HT-29 (cell line): ENCODE measurements at places on chromosomes 3 and 15.

- DNase-seq: no peak
Observed at GRCh38 chr3:186929186-186929585, 1.1 kb upstream of the ST6GAL1 start.

DNA sequence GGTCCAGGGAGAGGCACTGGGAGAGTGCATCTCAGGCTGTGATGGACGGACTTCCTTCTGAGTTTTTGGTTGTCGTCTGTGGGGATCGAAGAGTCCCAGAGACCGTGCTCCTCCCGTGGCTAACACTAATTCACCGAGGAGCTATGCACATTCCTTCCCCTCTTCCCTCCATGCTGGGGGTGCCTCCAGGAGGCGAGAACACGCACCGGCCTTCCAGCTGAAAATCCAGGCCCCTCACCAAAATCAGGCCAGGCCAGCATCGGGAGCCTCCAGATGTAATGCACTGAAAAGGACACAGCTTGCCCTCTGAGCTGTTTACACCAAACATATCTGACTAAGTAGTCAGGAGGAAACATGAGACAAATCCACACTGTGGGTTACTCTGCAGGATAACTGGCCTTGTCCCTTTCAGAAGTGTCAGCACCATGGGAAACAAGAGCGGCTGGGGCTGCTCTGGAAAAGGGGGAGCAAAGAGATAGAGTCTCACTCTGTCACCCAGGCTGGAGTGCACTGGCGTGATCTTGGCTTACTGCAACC lies 5.5 kb downstream of the RNU5B-1 start:
- DNase-seq: no peak

DNA sequence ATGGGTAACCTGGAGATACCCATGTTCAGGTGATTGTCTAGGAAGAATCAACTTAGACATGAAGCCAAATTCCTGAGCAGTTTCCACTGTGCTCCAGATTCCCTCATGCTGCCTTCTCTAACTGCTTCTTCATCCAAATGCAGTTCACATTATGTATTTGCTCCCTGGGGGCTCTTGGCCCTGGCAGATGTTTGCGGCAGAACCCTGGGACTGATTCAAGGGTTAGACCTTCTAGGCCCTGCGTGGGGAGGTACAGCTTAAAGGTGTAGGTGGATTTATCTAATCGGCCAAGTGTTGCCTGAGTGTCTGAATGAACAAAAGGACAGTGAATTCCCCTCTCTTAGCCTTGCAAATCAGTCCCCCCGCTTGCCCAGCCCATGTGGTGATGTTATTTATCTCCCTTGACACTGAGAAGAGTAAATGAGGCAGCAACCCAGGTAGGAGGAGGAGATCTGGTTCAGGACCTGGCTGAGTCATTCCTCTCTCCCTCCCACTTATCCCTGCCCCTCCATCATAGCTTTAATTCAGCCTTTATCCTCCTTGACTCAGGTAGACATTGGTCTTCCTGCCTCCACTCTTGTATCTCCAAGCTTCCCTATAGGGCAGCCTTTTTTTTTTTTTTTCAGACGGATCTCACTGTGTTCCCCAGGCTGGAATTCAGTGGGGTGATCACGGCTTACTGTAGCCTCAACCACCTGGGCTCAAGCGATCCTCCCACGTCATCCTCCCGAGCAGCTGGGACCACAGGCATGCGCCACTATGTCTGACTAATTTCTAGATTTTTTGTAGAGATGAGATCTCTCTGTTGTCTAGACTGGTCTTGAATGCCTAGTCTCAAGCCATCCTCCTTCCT lies 54.8 kb downstream of the MAGEF1 start:
- no peak for DNase-seq

GRCh38 chr3:133294253-133294652 lies 105.6 kb upstream of the BFSP2 start:
- DNase-seq: no peak

DNA sequence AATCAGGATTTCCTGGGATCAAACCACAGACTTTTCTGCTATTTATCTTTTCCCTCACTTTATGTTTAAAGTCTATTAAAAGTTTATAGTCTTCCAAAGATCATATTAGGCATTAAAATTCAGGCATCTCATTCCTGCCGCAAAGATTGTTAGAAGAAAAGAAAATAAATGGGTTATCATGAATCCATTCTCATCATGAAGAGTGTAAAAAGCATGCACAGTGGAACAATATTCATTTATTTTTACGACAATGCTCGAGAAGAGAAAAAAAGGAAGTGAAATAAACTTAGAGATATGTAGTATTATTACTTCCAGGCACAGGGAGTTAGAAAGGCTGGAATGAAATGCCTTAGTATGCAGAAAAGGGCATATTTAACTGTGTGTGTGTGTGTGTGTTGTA lies 213.7 kb upstream of the PLSCR5 start:
- DNase-seq: no peak

DNA sequence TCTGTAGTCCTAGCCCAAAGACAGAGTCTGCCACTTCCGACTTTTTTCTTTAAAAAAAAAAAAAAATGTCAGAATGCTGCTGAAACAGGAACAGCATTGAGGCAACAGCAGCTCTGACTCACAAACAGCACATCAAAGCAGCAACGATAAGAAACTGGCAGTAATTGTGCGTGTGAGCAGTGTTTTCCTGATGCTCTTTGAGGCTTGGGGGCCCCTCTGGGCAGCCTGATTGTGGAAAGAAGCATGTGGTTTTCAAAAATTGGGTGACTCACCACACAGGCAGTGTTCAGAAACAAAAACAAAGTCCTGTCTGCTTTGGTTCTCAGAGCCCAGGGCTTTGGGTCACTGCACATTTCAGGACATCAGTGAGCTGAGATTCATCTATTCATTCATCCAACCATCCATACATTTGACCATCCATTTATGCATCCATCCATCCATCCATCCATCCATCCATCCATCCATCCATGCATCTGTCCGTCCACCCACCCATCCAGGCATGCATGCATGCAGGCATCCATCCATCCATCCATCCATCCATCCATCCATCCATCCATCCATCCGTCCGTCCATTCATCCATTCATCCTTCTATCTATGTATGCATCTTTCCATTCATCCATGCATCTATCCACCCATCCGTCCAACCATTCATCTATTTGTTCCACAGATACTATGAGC lies 308.4 kb downstream of the RPLP1 start:
- peak; percentile 46 for DNase-seq

GRCh38 chr3:69199942-69200341 lies 77.5 kb upstream of the LMOD3 start:
- no peak for DNase-seq

DNA sequence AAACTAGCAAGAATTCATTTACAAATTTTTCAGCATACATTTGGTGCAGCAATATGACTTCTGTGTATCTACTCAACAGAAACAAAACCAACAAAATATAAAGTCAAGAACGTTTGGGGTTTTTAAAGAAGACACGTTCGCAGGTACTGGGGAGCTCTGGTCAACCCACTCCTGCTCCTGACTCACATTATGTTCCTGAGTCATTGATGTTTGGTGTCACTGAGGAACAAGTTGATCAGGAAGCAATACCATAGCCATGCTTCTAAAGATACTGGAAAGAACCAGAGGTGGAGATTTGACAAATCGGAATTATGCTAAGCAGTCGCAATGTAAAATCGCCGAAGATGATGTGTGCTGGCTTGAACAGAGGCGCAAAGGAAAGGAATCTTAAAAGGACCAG lies 22.0 kb downstream of the SLC4A7 start:
- no peak for DNase-seq

DNA sequence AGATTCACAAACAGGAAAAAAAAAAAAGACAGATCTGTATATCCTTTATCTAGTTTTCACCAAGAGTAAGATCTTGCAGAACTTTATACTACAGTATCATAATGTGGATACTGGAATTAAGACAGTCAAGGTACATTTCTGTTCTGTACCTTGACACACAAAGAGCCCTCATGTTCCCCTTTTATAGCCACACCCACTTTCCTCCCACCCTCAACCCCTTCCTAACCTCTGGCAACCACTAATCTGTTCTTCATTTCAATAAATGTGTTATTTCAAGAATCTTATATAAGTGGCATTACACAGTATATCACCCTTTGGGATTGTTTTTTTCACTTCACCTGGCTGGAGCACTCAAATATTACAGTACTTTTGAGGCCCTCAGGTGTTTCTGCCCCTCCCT lies 3.6 kb upstream of the RAB6B start:
- no peak for DNase-seq

DNA sequence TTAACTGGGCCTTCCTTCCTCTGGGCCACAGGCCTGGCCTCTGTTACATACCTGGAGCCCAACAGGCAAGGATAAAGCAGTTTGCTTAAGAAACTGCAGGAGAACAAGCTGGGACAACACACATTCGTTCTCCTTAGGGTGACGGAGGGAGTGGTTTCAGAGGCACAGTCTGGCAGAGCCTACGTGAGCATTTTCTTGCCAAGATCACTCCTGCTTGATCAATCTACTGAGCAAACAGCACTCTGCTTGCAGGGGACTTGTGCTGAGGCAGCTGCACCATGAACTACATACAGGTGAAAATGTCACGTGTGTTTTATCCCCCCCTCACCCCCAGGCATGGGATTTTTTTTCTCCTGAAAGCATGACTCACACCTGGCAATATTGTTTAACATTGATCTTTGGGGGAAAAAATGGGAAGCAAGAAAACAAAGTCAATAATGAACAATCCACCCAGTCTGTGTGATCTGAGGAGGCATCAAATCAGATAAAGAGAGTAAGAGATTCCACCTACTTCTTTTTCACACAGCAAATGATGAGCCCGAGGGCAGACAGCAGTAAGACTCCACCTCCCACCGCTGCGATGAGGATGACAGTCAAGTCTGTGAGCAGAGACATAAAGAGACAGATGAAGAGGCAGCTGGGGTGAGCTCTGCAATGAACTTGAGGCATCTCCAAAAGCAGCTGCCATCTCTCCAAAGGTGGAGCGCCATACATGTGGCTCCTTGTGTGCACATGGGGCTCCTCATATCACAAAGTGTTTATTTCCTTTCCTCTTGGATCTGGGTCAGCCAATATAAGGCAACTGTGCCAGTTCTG lies 57.4 kb downstream of the CDCP1 start:
- DNase-seq: no peak

- DNase-seq: no peak
Observed at GRCh38 chr3:145911016-145911415, 250.0 kb downstream of the PLOD2 start.

DNA sequence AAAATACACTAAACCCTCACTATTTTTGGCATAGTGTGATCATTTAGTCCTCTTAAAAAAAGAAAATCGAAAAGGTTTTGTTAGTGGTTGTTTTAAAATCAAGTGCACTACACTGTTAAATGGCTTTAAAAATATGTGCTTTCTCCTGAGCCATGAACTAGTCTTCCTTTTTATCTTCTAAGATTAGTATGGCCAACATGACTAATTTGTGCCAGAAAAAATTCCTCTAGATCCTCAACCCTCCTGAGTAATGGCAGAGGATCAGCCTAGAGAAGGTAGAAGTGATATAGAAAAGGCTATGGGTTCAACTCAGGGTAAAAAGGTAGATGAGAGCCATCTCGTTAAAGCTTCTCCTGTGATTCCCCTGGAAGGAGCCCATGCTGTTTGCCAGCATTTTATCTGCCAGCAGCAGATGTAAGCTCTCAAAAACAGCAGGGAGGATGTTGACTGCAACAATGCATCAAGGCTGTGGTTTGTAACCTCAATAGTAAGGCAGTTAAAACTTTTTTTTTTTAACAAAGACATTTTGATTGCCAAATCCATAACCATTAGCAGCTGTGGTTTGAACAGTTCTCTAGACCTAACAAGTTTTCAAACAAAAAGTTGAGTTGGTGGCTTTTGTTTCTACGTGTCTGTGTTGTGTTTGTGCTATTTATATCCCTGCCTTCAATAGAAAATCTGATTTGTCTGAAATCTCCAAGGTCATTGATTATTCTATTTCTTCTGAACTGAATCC lies 30.2 kb upstream of the ZNF609 start:
- DNase-seq: no peak

GRCh38 chr3:38031022-38031994 lies 1.9 kb upstream of the PLCD1 start:
- peak; percentile 50 for DNase-seq

DNA sequence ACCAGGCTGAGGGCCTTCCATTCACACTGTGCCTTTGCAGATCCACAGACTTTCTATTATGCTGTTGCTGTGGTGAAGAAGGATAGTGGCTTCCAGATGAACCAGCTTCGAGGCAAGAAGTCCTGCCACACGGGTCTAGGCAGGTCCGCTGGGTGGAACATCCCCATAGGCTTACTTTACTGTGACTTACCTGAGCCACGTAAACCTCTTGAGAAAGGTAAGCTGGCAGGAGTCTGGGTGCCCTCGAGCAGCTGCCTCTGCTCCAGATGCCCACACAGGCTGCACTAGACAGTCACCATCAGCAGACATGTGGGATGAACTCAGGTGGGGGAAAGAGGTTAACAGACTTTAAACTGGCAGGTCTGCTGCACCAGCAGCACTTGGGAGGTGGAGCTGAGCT lies 8.3 kb downstream of the TF start:
- no peak for DNase-seq

GRCh38 chr3:195714380-195715011 lies 6.3 kb upstream of the MUC20 start:
- DNase-seq: no peak

DNA sequence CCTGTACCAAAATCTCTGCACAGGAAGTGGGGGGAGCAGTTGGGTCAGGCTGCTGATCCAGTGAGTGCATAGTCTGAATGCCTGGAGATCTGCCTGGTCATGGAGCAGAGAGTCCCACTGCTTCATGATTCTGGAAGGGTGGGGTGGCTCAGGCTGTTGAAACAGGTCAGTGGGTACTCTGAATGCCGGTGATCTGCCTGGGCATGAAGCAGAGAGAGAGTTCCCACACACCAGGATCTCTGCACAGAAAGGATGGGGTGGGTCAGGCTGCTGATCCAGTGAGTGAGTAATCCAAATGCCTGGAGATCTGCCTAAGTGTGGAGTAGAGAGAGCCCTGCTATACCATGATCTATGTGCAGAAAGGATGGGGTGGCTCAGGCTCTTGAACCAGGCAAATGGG lies 16.1 kb upstream of the GCSAM start:
- no peak for DNase-seq

DNA sequence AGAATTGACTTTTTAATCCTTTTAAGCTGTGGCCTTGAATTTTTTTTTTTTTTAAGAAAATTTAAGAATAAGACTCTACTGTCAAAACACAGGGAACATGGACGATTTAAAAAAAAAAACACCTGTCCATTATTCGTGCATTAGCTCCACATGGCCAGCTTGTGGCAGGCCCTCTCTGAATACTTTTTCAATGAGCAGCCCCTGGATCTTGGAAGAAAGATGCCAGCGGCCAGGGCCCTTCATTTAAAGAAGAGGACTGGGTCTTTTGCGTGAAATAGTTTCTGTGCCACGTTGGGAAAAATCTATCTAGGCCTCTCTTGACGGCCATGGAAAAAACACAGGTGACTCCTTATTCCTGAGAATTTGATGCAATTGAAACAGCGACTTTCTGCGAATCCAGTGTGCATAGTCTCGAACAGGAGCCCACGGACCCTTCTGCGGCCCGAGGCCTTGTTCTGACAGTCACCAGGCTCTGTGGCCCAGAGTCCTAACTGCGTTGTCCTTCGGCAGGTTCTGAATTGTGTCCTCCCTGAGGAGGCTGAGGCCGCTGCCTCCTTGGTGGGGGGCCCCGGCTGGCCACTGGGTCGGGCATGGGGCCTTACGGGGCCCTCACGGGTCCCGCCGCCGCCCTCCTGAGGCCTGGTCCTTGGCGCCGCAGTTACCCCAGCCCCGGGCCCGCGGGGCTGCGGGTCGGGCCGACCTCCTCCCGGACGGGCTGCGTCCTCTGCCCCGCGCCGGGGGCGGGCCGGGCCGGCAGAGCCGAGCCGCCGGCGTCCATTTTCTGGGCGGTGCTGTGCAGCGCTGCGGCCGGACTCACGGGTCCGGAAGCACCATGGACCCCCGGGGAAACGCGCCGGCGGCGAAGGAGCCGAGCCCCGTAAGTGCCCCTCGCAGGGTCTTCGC lies 33.5 kb downstream of the ZBTB38 start:
- peak; percentile 40 for DNase-seq
